ENCODE measurements at places on chromosomes 1 and 21.

- DNase-seq = no peak
These were observed 20.0 kb upstream of the BACE2 start for GRCh38 chr21:41147979-41148355.

DNA sequence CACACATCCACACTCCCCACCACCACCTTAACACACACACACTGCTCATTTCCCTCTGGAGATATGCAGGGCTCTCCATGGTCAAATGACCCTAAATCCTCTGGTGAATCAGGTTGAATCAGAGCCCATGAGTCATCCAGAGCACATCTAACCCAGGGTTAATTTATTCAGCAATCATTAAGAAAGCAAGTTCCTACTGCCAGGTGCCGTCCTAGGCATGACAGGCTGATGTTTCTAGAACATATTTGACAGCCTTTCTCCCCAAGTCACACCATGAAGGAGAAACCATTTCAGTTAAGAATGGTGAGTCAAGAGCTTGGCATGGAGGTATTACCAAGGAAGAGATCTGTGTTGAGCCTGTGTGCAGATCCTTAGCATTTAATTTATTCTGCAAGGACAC, 194.3 kb upstream of the CAMK1G start:
- DNase-seq = no peak

GRCh38 chr1:10649517-10650201, 146.8 kb downstream of the CASZ1 start:
- DNase-seq = no peak

DNA sequence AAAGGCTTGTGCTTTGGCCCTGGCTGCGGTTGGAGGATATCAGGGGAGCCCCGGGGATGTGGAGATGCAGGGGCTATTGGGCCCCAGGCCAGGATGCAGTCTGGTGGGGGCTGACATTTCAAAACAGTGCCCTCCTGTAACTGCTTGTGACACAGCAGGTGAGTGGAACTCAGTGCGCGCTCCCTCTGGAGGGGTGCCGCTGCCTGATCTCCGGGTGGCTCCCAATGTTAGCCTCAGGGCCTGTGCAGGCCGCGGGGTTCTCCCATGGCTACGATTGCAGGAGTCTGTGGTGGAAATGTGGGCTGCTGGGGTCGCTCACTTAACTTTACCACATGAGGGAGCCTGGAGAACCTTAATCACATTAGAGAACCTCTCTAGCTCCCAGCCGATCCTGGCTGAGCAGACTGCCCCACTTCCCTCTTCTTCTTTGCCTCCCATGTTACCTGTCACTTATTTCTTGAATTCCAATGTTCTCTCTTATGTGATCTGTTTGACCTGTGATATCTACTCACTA, 163.2 kb downstream of the FMN2 start:
- DNase-seq = no peak

GRCh38 chr1:19639999-19640362, 4.1 kb upstream of the NBL1 start:
- no peak for DNase-seq

GRCh38 chr1:35178874-35179380, 14.0 kb downstream of the SFPQ start:
- DNase-seq = no peak

DNA sequence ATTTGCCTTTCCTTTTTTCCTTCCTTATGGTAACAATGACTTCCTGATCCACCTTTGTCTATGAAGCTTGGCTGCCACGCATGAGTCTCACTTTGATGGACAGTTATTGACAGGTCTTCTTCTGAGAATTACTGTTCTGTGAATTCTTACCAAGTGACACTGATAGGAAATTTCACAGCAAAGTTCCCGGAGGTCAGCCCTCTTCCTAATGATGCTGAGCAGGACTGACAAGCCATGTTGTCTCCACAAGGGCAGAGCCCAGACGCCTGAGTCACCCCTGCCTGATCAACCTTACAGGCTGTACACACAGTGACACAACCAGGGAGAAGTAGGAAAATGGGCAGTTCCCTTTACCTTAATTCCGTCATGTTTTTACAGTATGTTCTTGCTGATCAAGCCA, 44.2 kb downstream of the ZC3H11B start:
- DNase-seq = no peak

GRCh38 chr1:229440851-229441537, 7.1 kb upstream of the ACTA1 start:
- DNase-seq = no peak

- no peak for DNase-seq
These were observed 9.4 kb downstream of the LAPTM5 start for GRCh38 chr1:30748098-30748698.

DNA sequence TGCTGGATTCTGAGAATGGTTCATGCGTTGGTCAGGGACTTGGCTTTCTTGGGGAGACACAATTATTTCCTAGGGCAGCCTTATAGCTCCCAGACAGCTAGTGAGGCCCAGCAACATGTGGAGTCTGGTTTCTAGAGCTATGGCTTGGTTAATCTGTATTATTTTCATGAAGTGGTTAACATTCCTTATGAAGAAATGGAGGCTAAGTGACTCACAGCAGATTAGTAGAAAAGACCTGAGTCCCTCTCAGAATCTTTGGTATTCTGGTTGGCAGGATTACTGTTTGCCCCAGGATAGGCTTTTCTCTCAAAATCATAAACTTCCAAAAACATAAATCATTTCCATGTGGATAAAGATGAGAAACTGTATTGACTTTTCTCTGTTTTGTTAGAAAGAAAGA, 42.3 kb downstream of the DUSP10 start:
- DNase-seq = no peak

DNA sequence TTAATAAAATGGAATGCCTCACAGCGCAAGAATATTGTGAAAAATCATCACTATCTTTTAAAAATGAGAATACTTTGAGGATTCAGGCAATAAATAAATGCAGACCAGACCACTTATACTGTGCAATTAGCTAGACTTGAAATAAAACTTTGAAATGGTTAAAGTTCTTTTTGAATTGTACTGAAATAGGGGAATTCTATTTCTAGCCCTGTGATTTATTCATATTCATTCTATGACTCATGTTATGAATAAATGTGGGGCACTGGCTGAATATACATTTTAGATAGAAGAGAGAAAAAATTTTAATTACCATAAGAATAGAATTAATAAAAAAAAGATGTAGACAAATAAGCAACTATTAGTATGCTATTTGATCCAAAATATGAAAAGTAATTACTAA, 16.4 kb upstream of the USP25 start:
- DNase-seq = no peak

- DNase-seq = no peak
These were observed 25.1 kb upstream of the HUNK start for GRCh38 chr21:31847761-31848160.

DNA sequence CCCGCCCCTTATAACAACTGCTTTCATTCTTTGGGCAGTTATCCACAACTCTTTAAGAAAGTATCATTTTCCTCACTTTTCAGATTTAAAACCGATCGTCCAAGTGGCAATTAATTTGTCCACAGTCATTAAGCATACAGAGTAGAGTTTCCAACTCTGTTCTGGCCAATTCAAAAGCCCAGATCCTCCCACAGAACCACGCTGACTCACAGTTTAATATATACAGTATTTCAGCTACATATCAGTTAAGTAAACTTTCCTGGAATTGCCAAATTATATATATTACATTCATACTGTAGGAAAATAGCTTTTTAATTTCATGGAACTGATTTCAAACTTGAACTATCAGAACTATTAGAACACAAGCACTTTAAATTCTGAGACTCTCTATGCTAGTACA, 163.8 kb upstream of the ESRRG start:
- DNase-seq = no peak

Measured in ascending aorta (tissue), 2 donors.